Stimulated activated CD8-positive, alpha-beta memory T cell treated with anti-CD3 and anti-CD28 coated beads, Interleukin-4, amount 100 ng/mL, for 4 hours (primary cell): ENCODE measurements at places on chromosomes 2 and 18.

GRCh38 chr2:28650266-28650584 lies 101.4 kb upstream of the PPP1CB start:
- DNase-seq, result no peak

DNA sequence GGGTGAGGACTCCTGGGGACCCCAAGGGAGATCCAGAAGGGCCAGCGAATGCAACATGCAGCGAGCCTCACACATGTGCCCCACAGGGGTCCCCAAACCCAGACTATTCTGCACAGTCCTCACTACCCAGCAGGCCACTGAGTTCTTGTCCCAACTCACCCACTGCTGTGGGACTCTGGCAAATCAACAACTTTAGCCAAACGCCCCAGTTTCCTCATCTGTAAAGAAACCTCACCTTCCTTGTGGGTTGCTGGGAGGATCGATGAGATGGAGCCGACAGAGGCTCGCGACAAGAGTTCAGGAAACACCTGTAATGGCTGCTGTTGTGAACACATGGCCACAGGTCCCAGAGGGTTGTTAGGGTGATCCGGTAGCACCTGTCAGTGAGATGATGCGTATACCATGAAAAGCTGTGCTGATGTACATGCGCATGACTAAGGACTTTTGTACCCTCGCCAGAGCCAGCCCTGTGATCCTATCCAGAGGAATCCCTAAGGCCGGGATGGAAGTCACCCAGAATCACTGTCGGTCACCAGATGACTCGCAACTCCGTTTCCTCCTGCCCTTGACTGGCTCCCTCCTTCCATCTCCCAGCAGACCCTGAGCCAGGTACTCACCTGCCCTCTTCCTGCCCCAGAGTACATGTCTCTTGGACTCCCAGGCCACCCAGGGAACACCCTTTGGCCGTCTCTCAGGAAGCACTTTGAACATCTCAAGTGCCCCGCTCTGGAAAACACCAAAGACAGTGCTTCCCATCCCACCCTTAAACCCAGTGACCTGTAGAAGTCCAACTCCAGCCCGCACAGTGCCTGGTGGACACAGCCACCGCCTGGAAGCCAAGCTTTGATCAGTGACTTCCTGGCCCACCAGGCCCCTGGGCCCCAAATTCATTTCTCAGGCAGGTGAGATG lies 103.3 kb upstream of the ID2 start:
- DNase-seq, result no peak

DNA sequence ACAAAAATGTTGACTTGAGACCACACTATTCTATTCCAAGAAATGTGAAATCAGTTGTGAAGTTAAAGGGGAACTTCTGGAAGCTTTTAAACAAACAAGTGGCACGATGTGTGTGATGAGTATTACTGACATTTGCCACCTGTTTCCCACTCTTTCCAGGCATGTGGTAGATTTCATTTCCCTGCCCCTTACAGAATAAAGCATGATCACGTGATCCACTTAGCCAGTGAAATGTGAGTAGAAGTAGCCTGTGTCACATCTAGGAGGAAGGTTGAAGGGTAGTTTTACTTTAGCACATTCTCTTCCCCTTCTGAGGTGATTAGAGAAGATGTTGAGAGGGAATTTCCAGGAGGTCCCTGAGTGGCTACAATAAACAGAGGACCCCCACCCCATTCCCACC lies 3.8 kb downstream of the COL4A4 start:
- no peak for DNase-seq

GRCh38 chr2:236871500-236872001 lies 214.1 kb upstream of the COPS8 start:
- no peak for DNase-seq

- no peak for DNase-seq
These were observed 365.3 kb upstream of the TCF4 start for GRCh38 chr18:55953326-55953725.

GRCh38 chr2:100151310-100151709 lies 8.9 kb upstream of the AFF3 start:
- DNase-seq, result no peak

GRCh38 chr2:9108210-9108967 lies 98.2 kb upstream of the ASAP2 start:
- no peak for DNase-seq

GRCh38 chr2:218306184-218306920 lies 14.0 kb upstream of the TMBIM1 start:
- DNase-seq, result no peak

- no peak for DNase-seq
These were observed 153.2 kb downstream of the WDR7 start for GRCh38 chr18:56804395-56804794.

- no peak for DNase-seq
These were observed 5.1 kb downstream of the CDH2 start for GRCh38 chr18:28171837-28172236.

DNA sequence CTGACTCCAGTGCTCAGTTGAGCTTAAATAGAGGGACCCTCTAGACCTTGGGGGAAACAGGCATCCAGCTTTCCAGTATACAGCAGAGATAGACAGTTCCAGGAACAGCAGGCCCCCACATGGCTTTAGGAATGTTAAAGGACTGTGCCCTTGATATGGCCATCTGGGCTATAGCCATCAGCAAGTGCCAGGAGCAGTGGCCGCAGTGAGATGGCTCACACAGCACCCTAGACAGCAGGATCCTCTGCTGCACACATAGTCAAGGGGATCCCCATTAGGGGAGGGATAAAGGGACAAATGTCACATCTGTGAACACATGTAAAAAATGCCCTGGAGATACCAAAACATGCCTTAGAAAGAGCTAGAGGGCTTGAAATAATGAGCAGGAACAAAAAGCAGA lies 213.4 kb downstream of the PTH2R start:
- DNase-seq, result no peak

DNA sequence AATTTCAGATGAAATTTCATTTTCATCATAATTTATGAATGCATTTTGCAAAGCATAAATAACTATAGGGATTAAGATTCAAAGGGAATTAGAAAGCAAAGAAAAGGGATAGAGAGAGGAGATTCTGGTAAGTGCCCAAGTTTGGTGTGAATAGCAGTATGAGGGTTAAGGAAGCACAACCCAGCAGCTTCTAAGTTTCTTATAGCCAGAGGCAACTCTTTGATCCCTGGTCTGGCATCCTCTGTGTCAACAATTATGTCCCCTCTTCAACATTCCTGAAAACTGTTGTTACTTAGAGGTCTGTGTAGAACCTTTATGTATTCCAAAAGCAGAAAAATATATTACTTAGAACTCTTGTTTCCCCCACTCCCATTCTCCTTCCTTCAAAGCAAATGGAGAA lies 171.6 kb upstream of the SATB2 start:
- DNase-seq, result no peak

GRCh38 chr2:171469176-171469575 lies 35.1 kb downstream of the DCAF17 start:
- no peak for DNase-seq

- DNase-seq, result no peak
These were observed 118.0 kb upstream of the SNTG2 start for GRCh38 chr2:832635-833034.

DNA sequence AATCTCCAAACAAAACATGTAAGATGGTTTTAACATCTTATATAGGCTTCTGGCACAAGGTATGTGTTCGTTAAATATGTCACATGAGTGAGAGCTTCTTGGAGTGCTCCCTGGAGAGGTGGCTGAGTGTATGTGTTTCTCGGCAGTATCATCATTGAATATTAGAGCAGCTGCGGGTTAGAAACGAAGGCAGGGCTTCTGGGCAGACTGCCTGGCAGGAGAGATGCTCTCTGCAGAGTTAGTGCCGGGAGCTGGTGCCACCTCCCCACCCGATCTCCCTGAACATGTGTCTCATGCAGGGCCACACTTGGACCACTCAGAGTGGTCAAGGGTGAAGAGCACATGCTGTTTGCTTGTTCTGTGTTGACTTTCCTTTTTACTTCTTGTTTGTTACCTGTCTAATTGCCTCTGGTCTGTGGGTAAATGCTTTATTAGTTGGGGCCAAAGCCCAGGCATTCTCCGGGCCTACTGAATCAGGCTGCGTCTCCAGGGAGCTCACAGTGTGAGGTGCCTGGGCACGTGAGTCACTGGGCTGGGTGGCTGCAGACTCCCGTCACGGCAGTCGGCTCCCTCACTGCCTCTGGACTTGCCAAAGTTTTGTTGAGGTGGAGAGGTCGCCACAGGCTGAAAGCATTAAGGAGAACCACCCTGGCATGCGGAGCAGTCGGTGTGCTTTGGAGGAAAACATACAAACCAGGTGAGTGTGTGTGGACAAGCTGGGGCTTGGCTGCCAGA lies 246.6 kb downstream of the FHOD3 start:
- no peak for DNase-seq

DNA sequence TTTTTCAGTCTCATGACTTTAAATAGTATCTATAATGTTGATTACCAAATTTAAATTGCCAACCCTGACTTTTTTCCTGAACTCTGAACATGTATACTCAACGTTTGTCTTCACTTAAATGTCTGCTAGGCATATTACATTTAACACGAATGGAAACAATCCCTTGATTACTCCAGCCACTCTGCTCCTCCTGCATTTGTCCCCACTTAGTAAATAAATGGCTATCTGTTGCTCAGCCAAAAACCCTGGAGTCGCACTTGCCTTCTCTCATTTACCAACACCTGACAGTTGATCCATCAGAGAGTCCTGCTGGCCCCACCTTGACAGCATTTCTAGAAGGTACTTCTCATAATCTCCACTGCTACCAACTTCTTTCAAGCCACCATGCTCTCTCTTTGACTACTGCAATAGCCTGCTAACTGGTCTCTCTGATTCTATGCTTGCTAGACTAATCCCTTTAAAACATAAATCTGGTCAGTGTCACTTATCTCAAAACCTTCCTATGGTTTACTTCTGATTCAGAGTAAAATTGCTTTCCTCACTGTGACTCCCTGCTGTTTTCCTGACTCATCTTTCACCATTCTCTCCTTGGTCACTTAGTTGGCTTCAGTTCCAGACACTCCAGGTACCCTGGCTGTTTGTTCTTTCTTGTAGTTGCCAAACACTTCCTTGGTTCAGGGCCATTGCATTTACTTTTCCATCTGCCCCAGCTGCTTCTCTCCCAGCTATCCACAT lies 31.9 kb downstream of the SPAG16 start:
- DNase-seq, result no peak

DNA sequence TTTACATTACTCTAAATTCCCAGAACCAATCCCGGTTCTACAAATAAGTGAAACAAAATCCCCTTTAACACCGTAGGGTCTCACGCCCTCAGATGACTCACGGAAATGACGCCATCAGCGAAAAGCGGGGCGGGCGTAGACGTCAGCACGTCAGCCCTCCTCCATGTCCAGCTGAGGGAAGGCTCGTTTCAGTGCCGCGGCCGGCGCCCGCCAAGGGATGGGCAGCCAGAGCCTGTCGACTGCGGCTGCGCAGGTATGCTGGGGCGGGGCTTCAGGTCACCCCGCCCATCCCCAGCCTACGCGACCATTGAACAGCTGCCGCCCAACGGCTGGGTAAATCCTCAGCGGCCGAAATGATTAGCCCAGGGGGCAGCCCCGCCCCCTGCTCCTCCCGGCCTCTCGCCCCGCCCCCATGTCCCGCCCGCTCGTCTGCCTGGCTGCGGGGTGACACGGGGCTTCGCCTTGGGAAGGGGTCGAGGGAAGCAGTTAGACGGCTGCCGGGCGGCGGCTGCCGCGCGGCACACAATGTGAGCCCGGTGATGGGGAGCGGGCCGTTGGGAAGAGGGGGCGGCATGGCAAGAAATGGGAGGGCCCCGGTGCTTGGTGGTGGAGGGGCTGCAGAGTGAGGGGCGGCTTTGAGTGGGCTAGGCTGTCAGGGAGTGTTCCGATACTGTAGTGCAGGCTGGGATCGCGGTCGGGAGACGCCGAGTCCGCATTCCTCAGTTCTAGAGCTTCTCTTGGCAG lies at the start of gene NBEAL1:
TSS of gene NBEAL1 (plus strand) at position 420 of the 744 bp plus-strand sequence. CDS start 1,510 bp downstream, outside the sequence.
- peak; percentile 93 for DNase-seq
